ENCODE measurements at places on chromosomes 7 and 10.

DNA sequence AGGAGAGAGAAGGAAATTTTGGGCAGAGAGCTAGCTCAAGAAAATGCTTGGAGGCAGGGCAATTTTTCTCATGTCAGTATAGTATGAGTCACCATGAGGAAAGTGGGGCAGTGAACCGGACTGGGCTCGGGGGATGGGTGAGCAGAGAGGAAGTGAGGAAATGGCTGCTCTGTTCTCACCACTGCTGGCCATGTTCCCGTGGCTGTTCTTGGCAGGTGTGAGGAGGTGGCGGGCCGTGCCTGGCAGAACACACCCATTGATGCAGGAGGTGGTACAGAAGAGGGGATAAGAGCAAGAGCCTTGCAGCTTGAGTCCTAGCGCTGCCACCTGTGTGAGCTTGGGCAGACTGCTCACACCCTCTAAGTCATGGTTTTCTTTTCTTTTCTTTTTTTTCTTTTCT is 304.4 kb upstream of the LYZL1 start:
- DNase-seq: no peak
- H3K27ac ChIP-seq: no peak overlapping the region
- H3K36me3 ChIP-seq: no peaks in the 10 kb centered on the region
- peaks cover 2% of the 10 kb centered on the region for H3K4me1 ChIP-seq

DNA sequence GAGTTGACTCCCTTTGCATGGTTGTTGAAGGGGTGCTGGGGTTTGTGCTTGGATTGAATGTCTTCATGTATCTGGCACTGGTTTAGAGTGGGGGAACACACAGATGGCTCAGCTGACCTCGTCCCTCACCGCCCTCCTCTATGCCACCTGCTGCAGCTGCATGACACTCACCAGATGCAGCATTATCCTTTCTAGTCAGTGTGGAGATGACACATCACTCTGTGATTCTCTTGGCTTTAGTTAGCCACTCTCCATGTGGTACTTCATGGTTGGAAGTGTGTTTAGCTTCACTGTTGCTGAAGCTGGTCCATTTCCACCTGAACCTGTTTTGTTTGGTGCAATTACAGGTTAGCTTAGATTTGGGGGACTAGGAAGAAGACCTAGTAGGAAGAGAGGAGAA is 56.3 kb upstream of the BMPER start:
- no peaks in the 10 kb centered on the region for H3K36me3 ChIP-seq
- H3K27me3 ChIP-seq: peaks cover 7% of the 10 kb centered on the region
- no peak for DNase-seq
- H3K4me1 ChIP-seq: no peaks in the 10 kb centered on the region
- H3K27ac ChIP-seq: no peak overlapping the region

DNA sequence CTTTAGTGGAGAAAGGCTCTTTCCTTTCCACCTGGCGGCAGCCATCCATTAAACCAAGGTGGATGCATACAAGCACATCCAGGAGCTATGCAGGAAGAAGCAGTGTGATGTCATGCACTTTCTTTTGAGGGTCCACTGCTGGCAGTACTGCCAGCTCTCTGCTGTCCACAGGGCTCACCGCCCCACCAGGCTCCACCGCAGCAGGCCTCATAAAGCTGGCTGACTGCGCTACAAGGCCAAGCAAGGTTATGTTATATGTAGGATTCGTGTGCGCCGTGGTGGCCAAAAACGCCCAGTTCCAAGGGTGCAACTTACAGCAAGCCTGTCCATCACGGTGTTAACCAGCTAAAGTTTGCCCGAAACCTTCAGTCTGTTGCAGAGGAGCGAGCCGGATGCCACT is 37.3 kb upstream of the TRUB1 start:
- no peak overlapping the region for H3K4me3 ChIP-seq
- no peaks in the 10 kb centered on the region for H3K36me3 ChIP-seq
- H3K27me3 ChIP-seq: peaks cover 1% of the 10 kb centered on the region
- H3K27ac ChIP-seq: no peak overlapping the region
- no peaks in the 10 kb centered on the region for H3K4me1 ChIP-seq

DNA sequence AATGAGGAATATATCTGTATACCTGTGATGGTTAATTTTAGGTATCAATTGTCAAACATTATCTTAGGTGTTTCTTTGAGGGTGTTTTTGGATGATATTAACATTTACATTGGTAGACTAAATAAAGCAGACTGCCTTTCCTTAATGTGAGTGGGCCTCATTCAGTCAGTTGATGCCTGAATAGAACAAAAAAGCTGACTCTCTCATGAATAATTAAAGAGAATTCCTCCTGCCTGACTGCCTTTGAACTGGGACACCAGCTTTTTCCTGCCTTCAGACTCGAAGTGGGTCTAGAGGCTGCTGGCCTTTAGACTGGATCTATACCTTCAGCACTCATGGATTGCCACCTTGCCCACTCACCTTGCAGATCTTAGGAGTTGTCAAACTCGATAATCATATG is 117.9 kb upstream of the TMEM168 start:
- DNase-seq: no peak
- no peak overlapping the region for H3K27ac ChIP-seq
- H3K27me3 ChIP-seq: no peaks in the 10 kb centered on the region
- H3K4me3 ChIP-seq: no peak overlapping the region
- peaks cover 46% of the 10 kb centered on the region for H3K36me3 ChIP-seq
- H3K4me1 ChIP-seq: peaks cover under 1% of the 10 kb centered on the region

DNA sequence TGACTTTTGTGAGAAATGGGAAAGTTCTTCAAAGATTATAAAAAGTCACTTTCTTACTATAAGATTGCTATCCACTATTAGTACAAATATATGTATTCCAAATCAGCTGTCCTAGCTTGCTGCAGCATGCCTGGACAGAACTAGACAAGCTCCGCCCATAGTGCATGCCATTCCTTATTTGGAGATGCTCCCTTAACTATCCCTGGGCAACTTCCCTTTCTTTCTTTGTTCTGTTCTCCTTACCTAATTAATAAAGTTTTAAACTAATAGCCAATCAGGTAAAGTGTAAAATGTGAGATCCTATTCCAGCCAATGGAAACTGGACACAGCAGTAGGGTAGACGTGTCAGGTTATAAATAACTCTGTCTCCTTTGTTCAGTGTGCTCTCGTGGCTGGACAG is 281.9 kb downstream of the CAMK1D start:
- H3K36me3 ChIP-seq: peaks cover 13% of the 10 kb centered on the region
- peaks cover 42% of the 10 kb centered on the region for H3K4me1 ChIP-seq
- no peak for DNase-seq
